ENCODE measurements at places on chromosomes 6 and 20.

- no peak for DNase-seq
Measured at GRCh38 chr20:52899041-52899608, 73.0 kb upstream of the TSHZ2 start.

DNA sequence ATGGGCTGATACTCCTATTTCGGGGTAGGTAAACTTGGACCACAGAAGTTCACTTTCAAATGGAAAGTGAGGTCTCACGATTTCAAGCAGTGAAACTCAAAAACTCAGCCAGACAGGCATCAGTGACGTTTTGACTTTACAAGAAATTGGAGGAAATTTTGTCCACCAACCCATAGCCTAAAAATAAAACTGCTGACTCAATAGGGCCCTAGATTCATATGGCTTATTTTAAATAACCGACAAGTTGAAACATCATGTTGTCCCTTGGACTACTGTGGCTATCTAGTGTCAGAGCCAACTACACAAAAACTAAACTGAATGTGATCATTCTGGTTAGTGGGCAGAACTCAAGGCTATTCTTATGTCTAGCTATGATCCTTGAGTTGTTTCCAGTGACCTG is 486.3 kb downstream of the GRIK2 start:
- DNase-seq = no peak

- DNase-seq = no peak
Measured at GRCh38 chr20:10022625-10023024, 12.2 kb upstream of the ANKEF1 start.

DNA sequence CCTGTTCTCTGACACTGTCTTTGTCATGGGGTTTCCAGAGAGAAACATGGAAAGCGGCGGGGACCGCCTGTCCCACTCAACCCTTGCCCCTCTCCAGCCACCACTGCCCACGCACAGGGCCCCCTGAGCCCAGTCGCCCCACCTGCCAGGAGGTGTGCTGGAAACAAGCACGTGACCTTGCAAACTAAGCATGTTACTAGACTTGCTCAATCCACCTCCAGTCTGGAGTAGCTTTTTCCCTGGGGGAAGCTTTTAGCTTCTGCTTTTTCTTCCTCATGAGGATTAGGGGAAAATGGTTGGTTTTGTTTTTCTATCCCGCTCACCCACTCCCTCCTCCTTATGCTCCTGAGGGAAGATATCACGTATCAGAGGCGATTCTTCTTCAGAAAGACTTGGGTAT is 105.7 kb downstream of the PLEKHG1 start:
- DNase-seq = no peak

DNA sequence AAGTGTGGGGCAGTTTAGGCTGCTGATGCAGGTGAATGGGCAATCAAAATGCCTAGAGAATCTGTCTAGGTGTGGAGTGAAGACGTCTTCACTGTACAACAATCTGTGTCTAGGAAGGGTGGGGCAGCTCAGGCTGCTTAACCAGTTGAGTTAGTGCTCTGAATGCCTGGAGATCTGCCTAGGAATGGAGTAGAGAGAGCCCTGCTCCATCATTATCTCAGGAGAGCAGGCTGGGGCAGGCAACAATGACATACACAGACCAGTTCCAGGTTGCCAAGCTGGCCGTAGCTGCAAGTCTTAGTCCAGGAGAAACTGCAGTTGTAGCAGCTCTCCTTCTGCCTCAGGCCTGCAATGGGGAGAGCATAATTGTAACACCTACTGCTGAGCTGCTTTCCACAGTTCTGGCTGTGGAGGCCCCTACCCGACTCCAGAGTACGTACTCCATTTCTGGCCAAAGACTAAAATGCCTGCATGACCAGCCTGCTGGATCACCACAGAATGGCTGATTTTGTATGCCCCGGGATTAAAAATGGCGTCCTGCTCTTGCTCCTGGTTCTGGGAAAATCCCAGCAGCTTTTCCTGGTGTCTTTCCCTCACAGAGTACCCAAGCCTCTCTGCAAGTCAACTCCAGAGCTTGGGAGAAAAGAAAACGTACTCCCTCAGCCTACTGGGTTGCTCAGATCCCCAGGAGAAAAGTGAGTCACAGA is 545.4 kb downstream of the ADGRB3 start:
- no peak for DNase-seq

- DNase-seq = no peak
Measured at GRCh38 chr20:61629602-61630390, 377.7 kb downstream of the CDH4 start.
